ENCODE measurements at places on chromosomes 1 and 21.

DNA sequence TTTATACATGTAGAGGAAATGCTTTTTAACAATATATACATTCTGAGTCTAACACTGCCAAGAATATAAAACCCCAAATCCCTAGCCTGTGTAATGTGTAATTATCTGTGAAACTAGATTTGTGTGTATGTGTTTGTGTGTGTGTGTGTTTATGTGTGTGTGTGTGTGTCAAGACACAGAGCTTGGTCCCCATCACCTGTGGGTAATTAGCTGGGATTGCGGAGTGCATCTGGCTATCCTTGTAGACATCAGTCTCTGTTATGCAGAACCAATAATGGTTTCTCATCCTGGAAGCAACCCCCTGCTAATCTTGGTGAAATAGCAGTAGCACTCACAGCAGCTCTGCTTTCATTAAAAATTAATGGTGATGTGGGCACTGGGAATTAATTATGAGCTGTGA, 26.3 kb upstream of the ST6GALNAC3 start:
- no peak for DNase-seq

DNA sequence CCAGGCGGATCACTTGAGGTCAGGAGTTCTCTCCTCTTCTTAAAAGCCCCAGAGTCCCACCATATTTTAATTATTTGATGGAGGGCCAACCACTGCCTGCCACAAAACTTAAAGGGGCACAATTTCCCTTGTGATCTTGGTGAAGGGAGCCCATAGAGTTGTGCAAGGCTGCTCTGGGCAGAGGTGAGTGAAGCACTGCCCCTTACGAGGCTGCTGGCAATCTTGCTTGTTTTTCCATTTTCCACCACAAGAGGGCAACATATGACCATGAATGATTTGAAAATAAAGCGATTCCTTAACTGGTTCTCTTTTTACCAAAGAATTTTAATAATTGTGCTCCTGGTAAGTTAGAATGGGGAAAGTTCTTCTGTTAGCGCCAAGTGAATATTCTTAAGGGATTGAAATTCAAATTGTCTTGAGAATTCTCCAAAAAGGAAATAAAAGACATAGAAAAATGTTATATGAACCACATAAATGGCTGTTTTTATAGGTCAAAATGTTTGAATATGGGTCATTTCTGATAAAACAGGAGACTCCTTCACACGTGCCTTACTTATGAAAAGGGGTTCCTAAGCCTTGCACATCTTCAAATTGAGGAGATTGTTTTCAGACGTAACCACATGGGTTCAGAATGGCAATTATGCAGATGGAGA, 22.7 kb downstream of the PGM1 start:
- no peak for DNase-seq

DNA sequence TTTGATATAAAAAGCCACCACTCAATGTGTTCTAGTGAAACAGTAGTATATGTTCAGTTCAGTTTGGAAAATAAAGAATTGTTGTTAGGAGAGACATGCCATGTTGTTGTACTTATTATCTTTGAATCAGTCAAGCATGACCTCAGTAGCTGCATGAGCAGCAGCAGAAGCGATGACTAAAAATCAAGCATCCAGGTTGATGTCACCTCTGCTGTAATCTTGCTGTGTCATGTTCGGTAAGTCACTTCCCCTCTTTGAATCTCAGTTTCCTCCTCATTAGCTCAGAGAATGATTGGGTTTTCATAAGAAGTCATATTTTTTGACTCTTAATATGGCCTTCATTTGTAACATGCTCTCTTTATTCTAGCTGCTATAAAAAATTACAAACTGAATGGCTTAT, 428.4 kb upstream of the B3GALT2 start:
- DNase-seq, result no peak

- no peak for DNase-seq
Observed at GRCh38 chr1:232524056-232524455, 105.9 kb downstream of the SIPA1L2 start.

DNA sequence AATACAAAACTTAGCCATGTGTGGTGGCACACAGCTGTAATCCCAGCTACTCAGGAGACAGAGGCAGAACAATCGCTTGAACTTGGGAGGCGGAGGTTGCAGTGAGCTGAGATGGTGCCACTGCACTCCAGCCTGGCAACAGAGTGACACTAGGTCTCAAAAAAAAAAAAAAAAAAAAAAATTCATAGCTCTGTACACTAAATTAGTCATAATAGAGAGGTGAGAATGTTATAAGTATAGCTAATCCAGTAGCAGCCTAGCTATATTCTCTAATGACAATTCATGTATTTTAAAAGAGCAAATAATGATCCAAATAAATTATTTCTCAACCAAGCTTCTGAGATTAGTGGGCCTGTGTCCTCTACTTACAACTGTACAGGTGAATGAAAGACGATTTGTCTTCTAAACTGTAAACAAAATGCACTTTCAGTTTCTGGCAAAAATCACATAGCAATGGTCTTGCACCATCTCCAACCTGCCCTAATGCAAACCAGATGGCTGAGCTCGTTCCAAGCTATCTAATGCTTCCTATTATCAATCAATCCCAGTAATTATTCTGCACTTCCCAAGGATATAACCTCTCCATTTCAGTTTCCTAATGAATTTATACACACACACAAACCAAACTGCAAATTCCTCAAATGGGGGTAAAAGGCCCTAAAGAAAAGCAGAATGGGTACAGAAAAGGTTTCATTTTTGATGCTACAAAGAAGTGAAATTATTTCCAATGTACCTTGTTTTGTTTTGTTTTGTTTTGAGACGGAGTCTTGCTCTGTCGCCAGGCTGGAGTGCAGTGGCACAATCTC, 56.5 kb downstream of the GATAD2B start:
- no peak for DNase-seq

DNA sequence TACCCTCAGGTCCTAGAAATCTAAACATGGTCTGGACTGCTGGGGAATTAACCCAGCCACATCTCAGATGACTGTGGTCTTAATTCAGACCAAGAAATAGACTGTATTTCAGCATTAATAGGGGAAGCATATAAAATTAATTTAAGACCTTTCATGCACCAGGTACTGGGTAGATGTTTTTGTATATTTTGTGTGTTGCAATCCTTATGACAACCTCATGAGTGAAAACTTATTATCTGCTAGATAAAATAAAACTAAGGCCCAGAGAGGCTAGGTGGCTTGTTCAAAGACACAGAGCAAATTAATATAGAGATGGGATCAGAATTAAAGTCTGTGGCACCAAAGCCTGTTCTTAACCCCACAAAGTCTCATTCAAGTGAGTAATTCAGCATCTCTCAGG, 40.1 kb downstream of the OPTC start:
- no peak for DNase-seq

- no peak for DNase-seq
Observed at GRCh38 chr21:37098751-37099150, 25.7 kb downstream of the TTC3 start.

DNA sequence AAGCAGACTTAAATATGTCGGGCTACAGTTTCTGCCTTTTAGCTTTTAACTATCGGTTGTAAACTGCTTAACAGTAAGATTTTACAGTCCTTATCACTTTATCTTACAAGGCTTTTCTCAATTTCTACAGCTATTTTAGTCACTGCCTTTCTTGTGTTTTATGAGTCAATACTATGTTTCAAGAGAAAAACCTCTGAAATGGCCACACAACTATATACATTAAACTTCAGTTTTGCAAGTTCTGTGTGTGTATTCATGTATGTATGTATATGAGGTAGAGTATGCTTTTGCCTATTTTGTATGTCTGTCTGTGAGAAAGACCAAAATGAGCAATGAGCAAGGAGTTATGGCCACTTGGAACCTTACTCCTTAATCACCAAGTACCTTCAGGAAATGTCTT, 169.8 kb downstream of the SYT2 start:
- DNase-seq, result no peak

GRCh38 chr1:84611091-84611490, 36.9 kb upstream of the CTBS start:
- DNase-seq, result no peak

- no peak for DNase-seq
Observed at GRCh38 chr1:177825276-177825901, 144.5 kb downstream of the SEC16B start.

DNA sequence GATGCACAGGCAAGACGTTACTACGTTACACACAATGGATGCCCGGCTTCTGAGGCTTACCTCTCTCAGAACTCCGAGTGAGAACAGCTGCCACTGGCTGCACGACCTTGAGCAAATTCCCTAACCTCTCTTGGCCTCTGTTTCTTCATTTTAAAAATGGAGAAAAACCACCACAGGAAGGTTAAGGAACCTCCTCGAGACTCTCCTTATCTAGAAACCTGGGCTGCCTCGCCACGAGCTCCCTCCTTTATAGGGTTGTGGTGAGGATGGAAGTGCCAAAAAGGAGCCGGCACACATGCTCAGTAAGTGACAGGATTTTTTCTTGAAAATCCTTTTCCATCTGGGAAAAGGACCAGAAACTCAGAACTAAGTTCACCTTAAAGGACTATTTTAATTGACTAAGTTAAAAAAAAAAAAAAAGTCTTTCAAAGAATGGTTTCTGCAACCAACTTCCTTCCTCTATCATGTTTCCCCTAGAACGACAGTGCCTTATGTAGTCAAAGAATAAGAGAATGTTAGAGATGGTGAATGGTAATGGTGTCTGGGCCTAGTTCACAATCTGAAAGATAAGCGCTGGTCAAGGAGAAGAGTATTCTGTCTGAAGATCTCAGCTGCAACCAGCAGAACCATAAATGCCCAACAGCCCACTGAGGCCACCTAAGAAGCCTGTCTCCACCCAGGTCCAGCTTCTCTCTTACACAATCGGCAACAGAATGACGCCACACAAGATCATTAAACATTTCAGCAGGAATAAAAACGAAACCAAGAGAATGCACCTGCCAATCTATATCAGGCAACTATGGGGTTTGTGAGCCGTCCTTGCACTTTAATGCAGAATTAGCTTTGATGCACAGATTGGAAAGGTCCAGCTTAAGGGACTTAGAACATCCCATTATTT, 64.9 kb downstream of the SLC45A1 start:
- no peak for DNase-seq

- DNase-seq, result no peak
Observed at GRCh38 chr1:230231774-230232145, 164.7 kb downstream of the GALNT2 start.

- no peak for DNase-seq
Observed at GRCh38 chr1:53319296-53320101, 8.4 kb downstream of the LRP8 start.

DNA sequence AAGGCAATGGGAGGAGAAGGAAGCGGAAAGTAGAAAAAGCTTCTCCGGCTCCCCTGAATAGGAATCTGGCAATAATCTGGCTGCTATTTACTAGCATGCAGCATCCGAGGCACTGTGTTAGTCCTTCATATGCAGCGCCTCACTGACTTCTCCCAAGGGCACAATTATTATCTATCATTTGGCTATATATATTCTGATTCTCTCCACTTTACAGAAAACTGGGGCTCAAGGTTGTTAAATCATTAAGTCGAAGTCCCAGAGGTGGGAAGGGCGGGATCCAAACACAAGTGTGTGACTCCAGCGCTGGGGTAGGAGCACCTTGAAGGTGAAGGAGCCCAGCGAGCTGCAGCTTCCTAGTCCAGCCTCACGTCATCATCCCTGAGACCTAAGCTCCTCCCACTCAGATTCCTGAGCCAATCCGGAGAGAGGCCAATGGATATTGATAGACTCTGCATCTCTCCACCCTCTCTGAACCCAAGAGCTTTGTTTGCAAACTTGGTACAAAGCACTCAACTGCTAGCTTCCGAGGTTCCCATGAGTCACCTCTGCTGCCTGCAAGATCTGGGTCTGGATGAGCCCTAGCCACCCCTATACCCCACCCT, 16.6 kb upstream of the EYA3 start:
- peak; percentile 68 for DNase-seq

GRCh38 chr1:107653005-107653404, 312.0 kb downstream of the VAV3 start:
- no peak for DNase-seq

DNA sequence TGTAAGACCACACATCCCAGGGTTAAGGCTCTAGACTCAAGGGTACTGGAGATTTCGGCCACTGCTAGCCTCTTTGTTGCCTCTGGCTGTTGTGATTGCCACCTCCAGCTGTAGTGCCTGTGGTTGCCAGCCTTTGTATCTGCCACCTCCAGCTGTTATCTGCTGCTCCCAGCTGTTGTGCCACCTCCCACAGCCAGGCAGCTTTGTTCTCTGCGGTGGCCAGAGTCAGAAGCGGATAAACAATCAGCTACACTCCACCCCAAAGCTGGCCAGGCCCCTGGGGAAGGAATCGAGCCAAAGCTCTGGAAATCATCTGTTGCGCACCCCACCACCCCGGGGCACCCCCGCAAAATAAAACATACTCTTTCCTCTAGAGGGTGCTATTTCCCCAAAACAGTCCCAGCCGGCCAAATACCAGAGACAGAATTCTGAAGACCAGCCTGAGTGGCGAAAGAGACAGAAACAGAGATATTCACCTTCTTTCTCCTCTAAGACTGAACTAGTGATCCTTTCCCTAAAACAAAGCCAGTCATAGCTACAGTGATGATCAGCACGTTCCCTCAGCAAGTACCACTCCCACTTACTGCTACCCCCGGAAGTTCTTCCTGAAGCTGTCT, 14.8 kb upstream of the PIGM start:
- DNase-seq, result peak; percentile 88
